ENCODE measurements at places on chromosomes 6 and 20.

- H3K27ac ChIP-seq, result no peak overlapping the region
- no peak for DNase-seq
- no peaks in the 10 kb centered on the region for H3K27me3 ChIP-seq
- H3K4me3 ChIP-seq, result no peak overlapping the region
- H3K36me3 ChIP-seq, result peaks cover 5% of the 10 kb centered on the region
Measured at GRCh38 chr6:147209762-147210449, 5.7 kb downstream of the STXBP5 start.

GRCh38 chr6:128064540-128064895 lies 163.7 kb upstream of the THEMIS start:
- peaks cover 2% of the 10 kb centered on the region for H3K4me1 ChIP-seq
- no peak for DNase-seq
- H3K27ac ChIP-seq, result no peak overlapping the region
- H3K4me3 ChIP-seq, result no peak overlapping the region
- no peaks in the 10 kb centered on the region for H3K36me3 ChIP-seq

DNA sequence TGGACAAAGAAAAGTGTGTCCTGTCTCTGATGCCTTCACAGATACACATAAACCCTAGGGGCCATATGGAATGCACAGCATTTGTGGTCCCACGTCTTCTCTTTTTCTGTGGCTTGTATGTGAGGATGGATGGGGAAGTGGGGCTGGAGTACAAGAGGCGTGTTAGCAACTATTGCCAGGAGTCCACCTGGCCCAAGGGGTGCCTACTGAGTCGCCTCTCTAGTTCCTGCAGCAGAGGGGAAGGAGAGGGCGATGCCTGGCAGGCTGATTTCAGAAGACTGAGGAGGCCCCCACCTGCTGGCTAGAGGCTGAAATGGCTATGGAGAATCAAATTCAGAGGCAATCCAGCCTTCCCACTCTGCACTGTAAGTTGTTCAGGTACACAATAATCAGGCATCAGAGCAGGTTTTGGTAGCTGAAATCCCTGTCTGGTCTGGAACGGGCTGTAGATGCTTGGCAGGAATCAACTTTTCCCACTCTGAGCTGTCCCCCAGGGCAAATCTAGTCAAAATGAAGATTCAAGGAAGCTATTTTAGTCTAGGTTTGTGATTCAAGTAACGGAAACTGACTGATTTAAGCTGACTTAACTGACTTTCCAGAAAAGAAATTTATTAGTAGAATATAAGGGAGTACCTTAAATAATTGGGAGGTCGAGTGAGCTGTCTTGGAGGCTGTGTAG lies 14.9 kb upstream of the PPARD start:
- no peaks in the 10 kb centered on the region for H3K27me3 ChIP-seq
- H3K36me3 ChIP-seq, result peaks cover 7% of the 10 kb centered on the region
- DNase-seq, result peak; percentile 91
- no peak overlapping the region for H3K4me3 ChIP-seq
- peaks cover 19% of the 10 kb centered on the region for H3K4me1 ChIP-seq
- peak overlapping the region; percentile 70 for H3K27ac ChIP-seq

GRCh38 chr6:41593406-41593805 lies 44.9 kb upstream of the MDFI start:
- no peak overlapping the region for H3K4me3 ChIP-seq
- no peak overlapping the region for H3K27ac ChIP-seq
- peaks cover 5% of the 10 kb centered on the region for H3K36me3 ChIP-seq
- H3K27me3 ChIP-seq, result no peaks in the 10 kb centered on the region

Data from activated naive CD4-positive, alpha-beta T cell treated with anti-CD3 and anti-CD28 coated beads for 36 hours (primary cell).